ENCODE measurements at places on chromosomes 16 and 17.

GRCh38 chr17:77622647-77623046, 335.9 kb upstream of the TNRC6C start:
- no peak for DNase-seq

DNA sequence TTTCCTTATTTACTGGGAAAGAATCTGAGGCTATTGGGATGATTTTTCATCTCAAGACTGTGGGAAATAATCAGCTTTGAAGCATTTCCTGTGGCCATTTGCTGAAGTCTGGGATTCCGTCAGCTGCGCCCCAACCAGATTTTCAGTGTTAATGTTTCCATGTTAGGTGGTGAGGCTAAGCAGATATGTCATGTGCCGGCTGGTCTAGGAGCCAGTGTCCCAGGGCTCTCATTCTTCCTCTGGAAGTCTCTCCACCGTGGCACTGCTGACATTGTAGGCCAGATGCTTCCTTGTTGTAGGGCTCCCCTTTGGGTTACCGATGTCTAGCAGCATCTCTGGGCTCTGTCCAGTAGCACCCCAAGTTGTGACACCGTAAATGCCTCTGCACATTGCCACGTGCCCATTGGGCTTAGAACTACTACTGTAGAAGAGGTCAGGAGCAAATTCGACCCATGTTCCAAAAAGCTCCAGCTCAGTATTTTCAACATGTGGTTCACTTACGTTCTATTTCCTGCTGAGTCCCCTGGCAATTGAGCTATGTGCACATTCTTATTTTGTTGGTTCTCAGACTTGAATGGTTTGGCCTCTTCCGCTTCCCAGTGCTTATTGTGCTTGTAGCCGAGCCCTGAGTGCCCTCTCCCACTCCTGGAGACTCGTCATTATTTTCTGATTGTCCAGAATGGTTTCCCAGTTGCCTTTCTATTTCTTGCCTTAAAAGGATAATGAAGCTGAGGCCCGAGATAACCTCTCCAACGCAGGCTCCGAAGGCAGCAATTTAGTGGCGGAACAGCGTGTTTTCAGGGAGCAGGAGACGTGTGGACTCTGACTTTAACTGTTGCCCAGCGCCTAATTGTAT, 82.2 kb downstream of the SPECC1 start:
- DNase-seq: no peak

DNA sequence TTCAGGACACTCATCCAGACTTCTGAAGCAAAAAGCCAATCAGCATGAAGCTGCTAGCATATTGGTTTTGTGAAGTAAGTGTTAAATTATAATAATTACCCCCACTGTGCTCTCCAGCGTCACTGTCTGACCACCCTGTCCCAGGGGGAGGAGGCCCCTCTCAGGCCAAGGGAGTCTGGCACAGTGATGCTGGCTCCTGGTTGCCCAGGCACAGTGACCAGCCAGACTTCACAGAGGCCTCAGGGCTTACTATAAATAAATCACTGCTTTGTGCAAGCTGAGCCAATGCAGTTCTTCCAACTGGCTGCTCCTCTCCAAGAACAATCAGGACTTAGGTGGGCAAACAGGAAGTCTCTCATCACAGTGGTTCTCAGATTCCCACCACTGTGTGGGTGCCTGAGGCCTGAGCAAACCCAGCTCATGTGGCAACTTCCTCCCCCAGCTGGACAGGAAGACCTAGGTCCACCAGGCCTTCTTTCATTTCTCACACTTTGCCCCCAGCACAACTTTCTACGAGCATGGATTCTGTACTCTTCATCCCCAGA, 1.7 kb upstream of the DBNDD1 start:
- DNase-seq: no peak

- no peak for DNase-seq
Measured at GRCh38 chr17:78781893-78782304, at the start of gene CYTH1. CYTH1 (minus strand) TSS chr17:78782273; CDS start chr17:78782223, 50 bp downstream.

GRCh38 chr16:58389724-58390123, 2.5 kb upstream of the GINS3 start:
- DNase-seq: no peak
